Glomerular endothelial cell (primary cell): ENCODE measurements at places on chromosomes 2 and 18.

DNA sequence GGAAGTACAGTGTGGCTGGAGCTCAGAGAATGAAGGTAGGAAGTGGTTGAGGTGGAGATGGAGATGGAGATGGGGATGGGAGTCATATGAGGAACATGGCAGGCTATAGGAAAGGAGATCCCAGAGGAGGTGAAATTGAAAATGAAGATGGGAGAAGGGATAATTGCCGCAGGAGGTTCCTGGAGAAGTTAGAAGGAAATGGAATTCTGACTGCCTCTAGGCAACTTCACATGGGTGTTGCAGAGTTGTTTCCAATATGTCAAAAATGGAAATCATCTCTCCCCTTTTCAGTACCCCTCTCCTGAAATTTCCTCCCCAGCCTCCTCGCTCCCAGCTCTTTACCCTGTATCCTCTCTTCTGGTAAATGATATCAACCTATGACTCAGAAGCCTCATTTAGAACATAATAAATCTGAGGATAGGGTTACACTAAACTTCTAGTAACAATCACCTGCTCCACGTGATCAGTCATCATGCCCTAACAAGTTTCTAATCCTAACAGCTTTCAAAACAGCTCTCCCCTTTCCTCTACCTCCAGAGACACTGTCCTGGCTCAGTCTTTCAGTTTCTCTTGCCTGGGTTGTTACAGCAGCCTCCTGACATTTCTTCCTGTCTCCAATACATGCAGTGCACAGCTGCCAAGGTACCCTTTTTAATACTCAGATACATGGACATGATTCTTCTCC, 201.9 kb upstream of the RBMS1 start:
- no peak for DNase-seq

DNA sequence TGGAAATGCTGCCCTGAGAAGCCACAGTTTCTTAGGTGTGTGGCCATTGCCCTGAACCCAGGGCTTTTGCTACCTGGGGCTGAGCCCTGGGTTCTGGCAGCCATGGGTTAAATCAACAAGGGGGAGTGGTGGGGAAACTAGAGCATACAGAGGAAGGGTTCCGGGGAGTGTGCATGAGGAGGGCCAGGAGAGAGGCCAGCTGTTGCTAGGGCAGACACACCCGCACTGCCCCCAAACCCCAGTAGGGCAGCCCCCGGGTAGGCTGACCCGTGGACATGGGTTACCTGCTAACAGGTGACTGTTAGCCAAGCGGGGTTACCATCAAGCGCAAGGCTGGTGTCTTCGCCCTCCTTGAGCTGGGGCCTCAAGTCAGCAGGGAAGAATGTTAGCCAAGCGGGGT, 14.8 kb upstream of the ARHGEF4 start:
- DNase-seq, result no peak

GRCh38 chr2:12096051-12096787, 349.8 kb downstream of the LPIN1 start:
- DNase-seq, result no peak

DNA sequence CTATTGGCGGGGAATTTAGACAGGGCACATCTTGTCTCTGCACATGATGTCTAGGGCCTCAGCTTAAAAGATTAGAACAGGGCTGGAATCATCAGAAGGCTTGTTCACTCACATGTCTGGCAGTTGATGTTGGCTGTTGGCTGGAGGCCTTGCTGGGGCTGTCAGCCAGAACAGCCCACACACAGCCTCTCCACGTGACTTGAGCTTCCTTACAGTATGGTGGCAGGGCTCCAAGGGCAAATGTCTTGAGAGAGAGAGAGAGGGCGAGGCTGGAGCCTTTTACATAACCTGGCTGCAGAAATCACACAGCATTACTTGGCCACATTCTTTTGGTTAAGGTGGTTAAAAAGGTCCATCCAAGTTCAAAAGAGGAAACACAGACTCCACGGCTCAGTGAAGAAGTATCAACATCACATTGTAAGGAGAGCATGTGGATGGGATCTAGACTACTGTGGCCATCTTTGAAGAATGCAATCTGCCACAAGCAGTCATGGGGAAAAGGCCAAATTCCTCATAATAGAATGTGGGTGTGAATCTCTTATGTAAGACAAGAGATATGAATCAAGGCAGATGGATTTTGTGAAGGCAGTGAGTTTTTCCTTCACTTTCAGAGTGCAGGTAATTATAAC, 30.4 kb downstream of the SRSF7 start:
- DNase-seq, result no peak

- DNase-seq, result no peak
Observed at GRCh38 chr2:156340377-156340776, 7.9 kb upstream of the NR4A2 start.

DNA sequence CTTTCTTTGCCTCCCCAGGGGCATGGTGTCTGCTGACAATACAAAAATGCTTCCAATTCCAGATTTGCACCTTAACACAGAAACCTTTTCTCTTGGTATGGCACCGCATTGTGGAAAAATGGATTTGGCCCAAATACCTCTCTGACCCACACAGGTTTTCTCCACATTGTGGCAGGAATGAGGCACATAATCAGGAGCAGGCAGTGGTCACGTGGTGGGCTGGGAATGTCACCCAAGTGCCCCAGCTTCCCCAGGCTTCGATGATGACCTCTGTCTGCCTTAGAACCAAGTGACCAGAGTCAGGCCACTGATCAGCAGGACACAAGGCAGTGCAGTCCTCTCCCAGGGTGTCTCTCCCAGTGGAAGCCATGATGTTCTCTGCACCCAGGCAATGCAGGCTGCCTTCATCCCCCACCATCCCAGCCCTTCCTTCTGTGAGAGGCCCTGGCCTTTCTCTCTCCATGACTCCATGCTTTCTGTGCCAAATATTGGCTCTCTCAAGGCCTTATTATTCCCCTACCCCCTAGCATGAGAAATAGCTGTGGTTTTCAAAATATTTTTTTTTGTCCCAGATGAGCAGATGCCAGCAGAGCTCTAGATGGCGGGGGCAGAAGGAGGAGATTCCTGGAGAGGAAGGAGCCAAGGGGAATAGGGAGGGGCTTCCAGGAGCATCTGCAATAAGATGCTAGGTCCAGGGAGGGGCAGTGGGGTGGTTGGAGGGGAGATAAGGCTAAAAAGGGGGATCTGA, 198.9 kb downstream of the ACKR3 start:
- DNase-seq, result no peak

DNA sequence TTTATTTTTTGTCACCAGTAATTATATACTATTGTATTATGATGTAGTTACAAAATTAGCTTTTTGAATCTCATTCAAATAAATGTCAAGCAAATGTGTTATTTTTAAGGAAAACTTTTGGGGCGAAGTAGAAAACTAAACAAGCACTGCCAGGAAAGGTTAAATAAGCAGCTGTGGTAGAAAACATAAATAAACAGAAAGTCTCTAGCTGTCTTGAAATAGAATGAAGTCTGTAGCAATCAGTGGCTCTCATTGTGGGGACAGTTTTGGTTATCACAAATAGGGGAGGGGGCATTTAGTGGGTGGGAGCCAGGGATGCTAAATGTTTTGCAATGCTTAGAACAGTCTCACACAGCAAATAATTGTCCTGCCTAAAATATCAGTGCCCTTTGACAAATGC, 3.4 kb downstream of the INSIG2 start:
- no peak for DNase-seq

DNA sequence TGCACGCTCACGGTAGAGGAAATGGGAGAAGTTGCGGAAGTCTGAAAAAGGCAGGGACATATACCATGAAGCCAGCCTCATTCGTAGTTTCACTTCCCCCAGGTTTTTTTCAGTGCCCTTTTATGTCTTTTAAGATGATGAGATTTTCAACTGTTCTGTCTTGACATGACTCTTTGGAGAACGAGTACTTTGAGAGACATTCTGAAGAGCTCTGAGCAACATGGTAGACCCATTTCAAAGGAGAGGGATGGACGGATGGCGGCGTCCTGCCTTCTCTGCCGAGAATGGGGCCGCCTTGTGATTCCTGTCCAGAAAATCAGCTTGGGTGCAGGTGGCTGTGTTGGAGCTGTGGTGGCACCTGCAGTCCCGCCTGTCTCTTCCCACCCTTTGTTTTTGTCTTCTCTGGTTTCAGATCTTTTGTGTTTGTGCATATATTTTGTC, 41.7 kb downstream of the SH3BP4 start:
- no peak for DNase-seq

DNA sequence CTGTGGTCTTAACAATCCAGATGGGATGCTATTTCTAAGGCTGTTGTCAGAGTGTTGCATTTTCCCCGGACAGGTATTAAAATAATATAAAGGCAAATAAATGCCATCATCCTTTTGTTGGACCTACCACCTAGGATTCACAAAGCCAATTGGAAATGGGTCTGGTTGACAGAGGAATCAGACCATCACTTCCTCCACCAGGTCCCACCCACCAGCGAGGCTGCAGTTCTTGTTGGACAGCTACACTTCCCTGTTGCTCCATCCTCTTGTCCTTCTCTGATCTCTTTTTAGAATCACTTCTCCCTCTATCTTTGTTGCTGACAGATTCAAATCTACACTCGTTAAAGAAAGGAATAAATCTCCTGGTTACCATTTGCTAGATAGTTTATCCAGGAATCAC, 1.1 kb downstream of the TMEM169 start:
- no peak for DNase-seq
